Astrocyte of the spinal cord (primary cell): ENCODE measurements at places on chromosomes 11 and 22.

DNA sequence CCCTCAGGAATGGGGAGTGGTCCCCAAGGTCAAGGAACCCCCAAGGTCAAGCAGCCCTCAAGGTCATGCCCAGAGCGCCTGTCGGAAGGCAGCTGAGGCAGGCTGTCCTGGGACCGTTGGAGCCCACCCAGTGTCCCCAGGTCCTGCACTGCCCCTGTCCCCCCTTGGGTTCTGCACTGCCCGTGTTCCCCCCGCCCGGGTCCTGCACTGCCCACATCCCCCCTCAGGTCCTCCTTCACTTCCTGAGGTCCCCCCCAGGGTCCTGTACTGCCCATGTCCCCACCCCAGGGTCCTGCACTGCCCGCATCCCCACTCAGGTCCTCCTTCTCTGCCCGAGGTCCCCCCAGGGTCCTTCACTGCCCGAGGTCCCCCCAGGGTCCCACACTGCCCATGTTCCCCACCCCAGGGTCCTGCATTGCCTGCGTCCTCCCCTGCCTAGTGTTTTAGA, 1073.0 kb downstream of the BRD1 start:
- DNase-seq, result no peak

DNA sequence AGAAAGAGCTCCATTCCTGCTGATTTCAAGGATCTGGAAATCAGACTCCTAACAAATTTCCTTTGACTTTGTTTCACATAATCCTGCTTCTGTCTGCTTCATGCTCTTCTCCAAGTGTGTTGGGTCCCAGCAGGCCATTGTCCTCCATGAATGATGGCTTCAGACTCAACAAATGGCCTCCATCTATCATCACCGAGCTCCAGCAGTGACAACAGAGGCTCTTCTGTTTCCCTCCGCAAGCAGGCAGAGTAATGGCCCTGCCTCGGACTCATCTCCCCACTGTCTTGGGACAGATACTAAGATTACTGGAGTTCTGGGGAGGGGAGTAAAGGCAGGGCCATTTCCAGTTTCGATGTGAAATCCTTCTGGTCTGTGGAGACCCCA, 127.3 kb downstream of the TENM4 start:
- DNase-seq, result no peak

GRCh38 chr11:133946541-133947318, 10.0 kb downstream of the IGSF9B start:
- no peak for DNase-seq

GRCh38 chr11:111978028-111978771, 41.1 kb downstream of the DIXDC1 start:
- DNase-seq, result peak; percentile 83

- DNase-seq, result peak; percentile 75
These were observed 30.3 kb upstream of the ASPHD2 start for GRCh38 chr22:26398741-26399153.

- peak; percentile 12 for DNase-seq
These were observed 720 bp downstream of the UFD1 start for GRCh38 chr22:19478045-19478900.

DNA sequence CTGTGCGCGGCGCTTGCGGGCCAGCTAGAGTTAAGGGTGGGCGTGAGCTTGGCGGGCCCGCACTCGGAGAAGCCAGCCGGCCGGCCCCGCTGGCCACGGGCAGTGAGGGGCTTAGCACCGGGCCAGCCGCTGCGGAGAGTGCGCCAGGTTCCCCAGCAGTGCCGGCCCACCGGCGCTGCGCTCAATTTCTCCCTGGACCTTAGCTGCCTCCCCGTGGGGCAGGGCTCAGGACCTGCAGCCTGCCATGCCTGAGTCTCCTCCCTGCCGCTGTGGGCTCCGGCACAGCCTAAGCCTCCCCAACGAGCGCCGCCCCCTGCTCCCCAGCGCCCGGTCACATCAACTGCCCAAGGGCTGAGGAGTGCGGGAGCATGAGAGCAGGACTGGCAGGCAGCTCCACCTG, 5.2 kb upstream of the PES1 start:
- DNase-seq, result no peak

- DNase-seq, result no peak
These were observed 96.5 kb downstream of the SHANK2 start for GRCh38 chr11:71155846-71156245.

- no peak for DNase-seq
These were observed 97.6 kb downstream of the FEZ1 start for GRCh38 chr11:125398475-125398874.

DNA sequence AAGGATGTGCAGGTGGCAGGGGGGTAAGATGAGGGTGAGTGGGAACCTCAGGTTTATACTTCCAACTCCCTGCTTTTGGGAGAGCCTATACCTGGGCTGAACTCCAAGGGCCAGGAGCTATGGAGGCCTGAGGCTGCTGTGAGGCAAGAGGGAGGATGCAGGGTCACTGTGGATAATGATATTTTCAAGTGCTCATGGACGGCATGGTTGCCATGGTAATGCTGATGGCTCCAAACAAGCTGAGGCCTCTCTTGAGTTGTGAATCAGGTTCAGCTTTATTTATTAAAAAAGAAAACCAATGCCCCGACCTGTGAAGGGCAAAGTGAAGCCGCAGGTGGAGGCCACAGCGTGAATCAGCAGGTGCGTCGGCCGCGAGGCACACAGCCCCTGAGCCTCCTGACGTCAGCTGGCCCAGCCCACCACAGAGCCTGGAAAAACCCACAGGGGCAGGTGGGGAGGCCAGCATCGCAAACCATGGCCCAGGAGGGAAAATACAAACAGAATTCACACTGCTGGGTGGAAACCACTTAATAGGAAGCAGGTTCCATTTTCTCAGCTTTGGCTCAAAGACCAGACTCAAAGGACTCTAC, 17.4 kb upstream of the CREB3L1 start:
- DNase-seq, result no peak

DNA sequence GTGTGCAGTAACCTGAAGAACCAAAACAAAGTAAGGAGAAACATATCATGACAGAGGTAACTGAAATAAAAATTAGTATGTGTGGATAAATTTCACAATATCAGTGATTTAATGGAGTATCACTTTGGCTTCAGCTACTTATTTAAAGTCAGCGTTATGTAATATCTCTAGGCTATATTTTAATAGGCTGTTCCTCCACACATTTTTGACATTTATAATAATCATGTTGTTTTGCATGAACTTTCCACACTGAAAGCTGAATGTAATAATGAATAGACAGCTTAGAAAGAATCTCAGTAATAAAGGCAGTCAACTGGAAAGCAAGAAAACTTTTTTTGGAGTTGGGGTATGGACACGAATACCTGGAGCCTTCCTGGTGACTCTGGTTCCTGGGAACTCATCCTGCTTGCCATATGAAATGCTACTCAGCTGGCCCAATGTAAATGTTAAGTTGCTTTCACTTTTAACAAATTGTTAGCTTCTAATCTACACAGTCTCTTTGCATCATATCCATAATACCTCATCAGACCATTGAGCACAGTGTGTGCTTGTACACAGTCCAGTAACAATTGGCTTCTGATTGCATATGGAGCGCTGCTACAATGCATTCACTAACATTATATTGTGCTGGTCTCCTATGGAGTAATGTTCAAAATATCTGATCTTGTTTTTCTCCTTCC, 257.7 kb downstream of the SOX6 start:
- DNase-seq, result no peak

- no peak for DNase-seq
These were observed 167.1 kb upstream of the TTC12 start for GRCh38 chr11:113147249-113147648.

DNA sequence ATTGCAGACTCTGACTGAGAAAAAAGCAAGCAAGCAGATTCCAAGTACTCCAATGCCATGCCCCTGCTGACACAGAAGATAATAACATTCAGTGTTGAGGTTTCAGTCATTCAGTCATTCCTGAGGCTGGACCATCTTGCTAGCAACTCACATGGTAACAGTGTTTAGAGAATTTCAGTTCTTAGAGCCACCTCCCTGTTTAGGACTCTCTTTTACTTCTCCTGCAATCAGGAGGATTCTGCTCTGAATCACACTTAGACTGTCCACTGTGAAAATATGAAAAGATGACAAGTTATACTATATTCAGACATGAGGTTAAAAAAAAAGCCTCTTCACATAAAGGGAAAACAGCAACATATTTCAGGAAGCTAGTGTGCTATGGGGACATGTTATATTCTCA, 183.9 kb upstream of the CTSC start:
- DNase-seq, result peak; percentile 50

DNA sequence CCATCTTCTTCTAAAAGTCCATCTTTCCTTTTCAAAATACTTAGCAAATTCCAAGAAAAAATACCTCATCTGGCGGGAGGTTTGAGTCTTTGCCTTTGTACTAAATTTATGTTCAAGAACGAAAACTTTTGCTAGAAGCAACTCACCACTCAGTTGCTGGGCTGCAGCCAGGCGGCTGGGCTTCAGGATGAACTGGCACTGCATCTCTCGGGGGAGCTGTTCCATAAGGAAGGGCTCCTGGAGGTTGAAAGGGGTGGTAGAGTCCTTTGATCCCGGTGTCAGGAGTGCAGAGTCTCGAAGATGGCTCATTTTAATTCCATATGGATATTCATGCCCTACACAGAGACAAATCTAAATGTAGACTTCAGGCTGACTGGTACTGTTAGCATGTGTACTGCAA, 105.8 kb downstream of the ARHGAP20 start:
- no peak for DNase-seq

- DNase-seq, result no peak
These were observed 54.9 kb downstream of the EXT2 start for GRCh38 chr11:44150401-44150800.

DNA sequence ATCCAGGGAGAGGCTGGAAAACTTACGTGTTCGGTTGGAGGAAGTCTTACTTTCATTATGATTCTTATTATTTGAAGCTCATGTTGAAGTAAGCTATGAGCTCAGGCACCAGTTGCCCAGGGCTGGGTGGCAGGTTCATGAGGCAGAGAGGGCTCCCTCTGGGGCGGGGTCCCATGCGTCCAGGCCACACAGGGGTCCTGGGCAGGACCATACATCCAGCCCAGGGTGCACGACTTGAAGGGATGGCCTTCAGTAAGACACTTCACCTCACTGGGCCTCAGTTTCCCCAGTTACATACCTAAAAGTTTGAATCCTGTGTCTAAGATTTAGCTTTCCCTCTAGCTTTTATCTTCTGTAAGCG, 107.3 kb upstream of the B3GAT1 start:
- DNase-seq, result no peak

DNA sequence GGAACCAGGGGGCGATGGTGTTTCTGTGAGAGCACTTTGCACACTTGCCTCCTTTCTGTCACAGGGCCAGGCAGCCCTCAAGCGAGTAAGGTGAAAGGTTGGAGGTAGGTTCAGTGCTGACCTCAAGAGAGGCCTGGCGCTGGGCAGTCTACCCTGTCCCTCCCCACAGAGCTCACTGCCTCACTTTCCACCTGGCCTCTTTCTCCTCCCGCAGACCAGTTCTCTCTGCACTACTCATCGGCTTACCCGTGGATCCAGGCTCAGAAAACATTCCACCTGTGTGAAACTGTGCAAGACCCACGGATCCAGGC, 16.8 kb downstream of the APOL5 start:
- no peak for DNase-seq

DNA sequence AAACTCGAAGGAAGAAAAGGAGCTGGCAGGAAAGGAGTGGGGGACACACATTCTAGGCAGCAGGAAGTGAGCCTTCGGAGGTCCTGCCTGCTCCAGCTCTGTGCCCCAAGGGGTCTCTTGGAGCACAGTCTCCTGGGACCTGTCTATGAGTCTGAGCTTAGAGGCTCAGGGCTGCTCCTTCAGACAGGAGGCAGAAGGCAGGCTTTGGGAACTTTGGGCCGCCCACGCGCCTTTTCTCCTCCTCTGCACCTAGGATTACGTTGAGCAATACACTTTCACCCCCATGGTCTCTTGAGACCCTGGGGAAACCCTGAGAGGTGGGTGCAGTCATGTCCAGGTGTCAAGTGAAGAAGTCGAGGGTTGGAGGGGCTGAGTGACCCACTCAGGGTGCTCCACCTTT, 965 bp downstream of the TCN2 start:
- DNase-seq, result no peak

- no peak for DNase-seq
These were observed 386.9 kb upstream of the FAT3 start for GRCh38 chr11:91837411-91838330.

DNA sequence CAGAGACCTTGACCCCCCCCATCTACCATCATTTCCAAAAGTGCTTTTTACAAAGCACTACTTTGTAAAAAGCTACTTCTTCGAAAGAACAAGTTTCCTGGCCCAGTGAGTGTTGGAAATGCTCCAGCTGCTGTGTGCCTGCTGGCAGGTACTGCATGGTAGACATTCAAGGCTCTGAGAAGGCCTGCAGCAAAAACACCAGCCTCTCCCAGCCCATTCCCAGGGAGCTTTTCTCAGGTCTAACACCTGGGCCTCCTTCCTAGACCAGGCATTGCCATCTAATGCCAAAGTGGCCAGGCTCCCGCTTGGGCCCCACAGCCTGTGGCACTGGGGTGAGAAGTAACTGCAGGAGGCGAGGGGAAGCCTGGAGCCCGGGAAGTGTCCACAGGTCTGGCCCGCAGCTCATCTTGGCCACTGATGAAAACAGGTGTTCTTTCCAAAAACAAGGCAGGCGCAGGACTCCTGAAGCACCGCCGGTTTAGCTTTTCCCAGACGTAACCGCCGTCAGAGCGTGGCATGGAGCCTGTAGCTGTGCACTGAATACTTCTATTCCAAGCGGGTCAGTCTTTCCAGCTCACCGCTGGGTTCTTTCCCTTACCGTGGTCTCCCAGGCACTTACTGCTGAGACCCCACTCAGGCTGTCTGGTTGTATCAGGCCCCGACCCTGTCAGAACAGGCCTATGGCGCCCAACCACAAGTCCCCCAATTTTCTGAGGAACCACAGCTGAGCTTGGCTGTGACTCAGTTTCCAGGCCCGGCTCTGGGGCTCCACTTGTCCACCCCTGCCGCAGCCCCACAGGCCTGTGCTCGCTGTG, 1.2 kb upstream of the TCIRG1 start:
- no peak for DNase-seq

- no peak for DNase-seq
These were observed 550.0 kb downstream of the MN1 start for GRCh38 chr22:27251563-27251962.

GRCh38 chr11:132681971-132682370, 850.3 kb downstream of the OPCML start:
- DNase-seq, result no peak

DNA sequence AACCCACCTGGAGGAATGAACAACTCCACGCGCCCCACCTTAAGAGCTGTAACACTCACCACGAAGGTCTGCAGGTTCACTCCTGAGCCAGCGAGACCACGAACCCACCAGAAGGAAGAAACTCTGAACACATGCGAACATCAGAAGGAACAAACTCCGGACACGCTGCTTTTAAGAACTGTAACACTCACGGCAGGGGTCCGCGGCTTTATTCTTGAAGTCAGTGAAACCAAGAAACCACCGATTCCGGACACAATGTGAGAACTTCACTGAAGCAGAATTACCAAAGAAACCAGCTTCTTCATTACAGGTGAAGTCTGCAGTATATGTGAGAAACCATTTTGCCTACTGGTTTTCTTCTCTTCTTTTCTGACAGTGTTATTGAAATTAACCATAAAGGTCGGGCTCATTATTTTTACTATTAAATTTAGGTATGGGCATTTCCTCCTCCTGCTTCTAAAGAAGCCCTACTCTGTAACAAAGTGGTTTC, 303.0 kb downstream of the KCNA4 start:
- no peak for DNase-seq

- DNase-seq, result no peak
These were observed 497.5 kb downstream of the TBC1D22A start for GRCh38 chr22:47259990-47260389.

GRCh38 chr22:46592390-46592872, 27.8 kb upstream of the GRAMD4 start:
- DNase-seq, result peak; percentile 97

- no peak for DNase-seq
These were observed 23.9 kb downstream of the RTN4RL2 start for GRCh38 chr11:57484141-57484710.

- DNase-seq, result no peak
These were observed 11.1 kb upstream of the PAMR1 start for GRCh38 chr11:35536470-35536869.
